ENCODE measurements at places on chromosomes 5 and 9. TPM values are rescaled to one million over a fixed set of nuclear protein-coding genes. Genes with fewer than 3 reads are reported as not detected.

DNA sequence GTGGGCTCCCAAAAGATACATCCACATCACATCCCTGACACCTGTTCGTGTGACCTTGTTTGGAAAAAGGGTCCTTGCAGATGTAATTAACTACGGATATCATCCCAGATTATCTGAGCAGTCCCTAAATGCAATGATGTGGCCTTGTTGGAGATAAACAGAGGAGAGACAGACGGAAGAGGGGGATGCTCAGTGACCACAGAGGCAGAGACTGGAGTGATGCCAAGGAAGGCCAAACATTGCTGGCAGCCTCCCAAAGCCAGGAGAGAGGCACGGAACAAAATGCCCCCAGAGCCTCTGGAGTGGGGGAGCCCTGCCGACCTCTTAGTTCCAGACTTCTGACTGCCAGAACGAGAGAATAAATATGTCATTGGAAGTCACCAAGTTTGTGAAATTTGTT is 15.0 kb upstream of the VAV2 start:
- no peaks in the 10 kb centered on the region for H3K36me3 ChIP-seq
- H3K27me3 ChIP-seq = no peaks in the 10 kb centered on the region
- H3K4me1 ChIP-seq = no peaks in the 10 kb centered on the region
- DNase-seq = no peak
- no peak overlapping the region for H3K27ac ChIP-seq

The LCN1 gene
- not detected for total RNA-seq

The RELL2 gene
- total RNA-seq = 5.5 TPM

The C5orf58 gene
- total RNA-seq = not detected

- H3K4me1 ChIP-seq = peaks cover 15% of the 10 kb centered on the region
- DNase-seq = no peak
- H3K36me3 ChIP-seq = no peaks in the 10 kb centered on the region
Observed at GRCh38 chr5:50715001-50715400, 48.6 kb downstream of the PARP8 start.

The SPINK13 gene
- not detected for total RNA-seq

GRCh38 chr5:168285696-168286095 is 5.7 kb upstream of the WWC1 start:
- H3K4me1 ChIP-seq = peaks cover 2% of the 10 kb centered on the region
- no peak for DNase-seq
- no peaks in the 10 kb centered on the region for H3K36me3 ChIP-seq
- H3K27ac ChIP-seq = no peak overlapping the region
- H3K4me3 ChIP-seq = no peak overlapping the region
- peaks cover 2% of the 10 kb centered on the region for H3K27me3 ChIP-seq

DNA sequence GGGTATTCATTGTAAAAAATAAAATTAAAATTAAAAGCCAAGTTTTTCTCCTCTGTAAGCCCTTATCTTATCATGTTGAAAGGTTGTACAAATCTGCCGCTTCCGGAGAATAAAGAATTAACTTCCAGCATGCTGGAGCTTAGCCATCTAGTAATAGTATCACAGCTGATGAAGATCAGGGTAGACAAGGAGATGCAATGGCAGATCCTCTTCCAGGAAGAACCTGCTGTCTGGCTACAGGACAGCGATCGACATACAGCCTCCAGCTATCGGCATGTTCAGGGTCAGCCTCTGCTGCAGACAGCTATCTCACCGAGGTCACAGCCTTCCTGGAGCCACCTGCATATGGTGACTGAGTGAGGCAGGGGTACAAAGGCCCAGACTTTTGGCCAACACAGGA is 82.6 kb downstream of the MED27 start:
- peaks cover 11% of the 10 kb centered on the region for H3K36me3 ChIP-seq
- H3K4me1 ChIP-seq = peaks cover 3% of the 10 kb centered on the region
- no peaks in the 10 kb centered on the region for H3K27me3 ChIP-seq
- H3K4me3 ChIP-seq = no peak overlapping the region
- DNase-seq = no peak
- H3K27ac ChIP-seq = no peak overlapping the region

The SH3RF2 gene
- total RNA-seq = 11.5 TPM

GRCh38 chr5:151528153-151528552 is 63.0 kb downstream of the FAT2 start:
- no peak overlapping the region for H3K4me3 ChIP-seq
- no peak for DNase-seq
- no peak overlapping the region for H3K27ac ChIP-seq
- H3K36me3 ChIP-seq = no peaks in the 10 kb centered on the region
- no peaks in the 10 kb centered on the region for H3K4me1 ChIP-seq

GRCh38 chr5:57698802-57699201 is 216.2 kb upstream of the ACTBL2 start:
- peaks cover 14% of the 10 kb centered on the region for H3K4me1 ChIP-seq
- DNase-seq = no peak
- no peak overlapping the region for H3K4me3 ChIP-seq
- H3K27me3 ChIP-seq = no peaks in the 10 kb centered on the region
- H3K27ac ChIP-seq = no peak overlapping the region

- H3K27ac ChIP-seq = no peak overlapping the region
- DNase-seq = no peak
- no peaks in the 10 kb centered on the region for H3K36me3 ChIP-seq
- no peak overlapping the region for H3K4me3 ChIP-seq
Observed at GRCh38 chr5:113378514-113378913, 56.3 kb downstream of the TSSK1B start.

The CNTFR gene
- total RNA-seq = 2.5 TPM
